ENCODE measurements at places on chromosomes 5 and 9. TPM values are rescaled to one million over a fixed set of nuclear protein-coding genes. Genes with fewer than 3 reads are reported as not detected.

Gene CCL27
- total RNA-seq: not detected

Gene CCDC192
- not detected for total RNA-seq

Gene PITX1
- 0.47 TPM for total RNA-seq

Gene PRUNE2
- 13.6 TPM for total RNA-seq

Gene GARIN3
- not detected for total RNA-seq

Gene RPL37
- 965 TPM for total RNA-seq

Gene KCNV2
- not detected for total RNA-seq

Gene IFNA13
- 1.1 TPM for total RNA-seq

Gene SPINK6
- not detected for total RNA-seq

Gene CCL28
- 7.7 TPM for total RNA-seq

Gene CD274
- 16.5 TPM for total RNA-seq

Data from lower lobe of right lung (tissue), 2 donors.